ENCODE measurements at places on chromosomes 5 and 9. TPM values are rescaled to one million over a fixed set of nuclear protein-coding genes. Genes with fewer than 3 reads are reported as not detected.

The SPOCK1 gene
- 97.0 TPM for total RNA-seq

The ANXA2R gene
- total RNA-seq, result 10.6 TPM

The AFAP1L1 gene
- 17.1 TPM for total RNA-seq

The TLX3 gene
- total RNA-seq, result not detected

The SLC46A2 gene
- not detected for total RNA-seq

The GMCL2 gene
- total RNA-seq, result not detected

The DRD1 gene
- not detected for total RNA-seq

The TDRD7 gene
- total RNA-seq, result 5.0 TPM

The INSL4 gene
- not detected for total RNA-seq

The PCDHGA3 gene
- total RNA-seq, result 4.4 TPM

The SELENOP gene
- 134 TPM for total RNA-seq

The SPINK7 gene
- not detected for total RNA-seq

The MYORG gene
- total RNA-seq, result 0.94 TPM

The PPP2R2B gene
- not detected for total RNA-seq

The PPP3R2 gene
- not detected for total RNA-seq

The WASHC1 gene
- 3.6 TPM for total RNA-seq

The MYMK gene
- total RNA-seq, result not detected

The GRIN3A gene
- total RNA-seq, result not detected

The GFPT2 gene
- total RNA-seq, result 41.0 TPM

The SLC6A18 gene
- not detected for total RNA-seq

The SLC22A4 gene
- 1.5 TPM for total RNA-seq

The FAM114A2 gene
- 18.1 TPM for total RNA-seq

The EIF4E1B gene
- not detected for total RNA-seq

The SPINK6 gene
- total RNA-seq, result not detected

The IL4 gene
- total RNA-seq, result not detected

The CDO1 gene
- 7.9 TPM for total RNA-seq

The MAP1B gene
- 688 TPM for total RNA-seq

The SPINK4 gene
- total RNA-seq, result not detected

The JADE2 gene
- total RNA-seq, result 15.6 TPM

The CLIC3 gene
- 74.5 TPM for total RNA-seq

The CLK4 gene
- 7.2 TPM for total RNA-seq

The C1QTNF3 gene
- 1.1 TPM for total RNA-seq

The PCDHA9 gene
- total RNA-seq, result not detected

The SLC4A9 gene
- under 0.01 TPM for total RNA-seq

The PCDHB16 gene
- total RNA-seq, result under 0.01 TPM

The TTC23L gene
- not detected for total RNA-seq

The ATP10B gene
- not detected for total RNA-seq

The PLCXD3 gene
- total RNA-seq, result 11.1 TPM

The FBP2 gene
- not detected for total RNA-seq

The GARNL3 gene
- total RNA-seq, result 1.4 TPM

The CNOT6 gene
- 7.2 TPM for total RNA-seq

The HSPA5 gene
- 276 TPM for total RNA-seq

The ESM1 gene
- total RNA-seq, result not detected

The ARHGAP26 gene
- 12.4 TPM for total RNA-seq
